Body of pancreas (tissue), 4 donors: ENCODE measurements at places on chromosomes 1 and 21. TPM values are rescaled to one million over a fixed set of nuclear protein-coding genes. Genes with fewer than 3 reads are reported as not detected.

The LY9 gene
- 0.33 TPM for total RNA-seq

DNA sequence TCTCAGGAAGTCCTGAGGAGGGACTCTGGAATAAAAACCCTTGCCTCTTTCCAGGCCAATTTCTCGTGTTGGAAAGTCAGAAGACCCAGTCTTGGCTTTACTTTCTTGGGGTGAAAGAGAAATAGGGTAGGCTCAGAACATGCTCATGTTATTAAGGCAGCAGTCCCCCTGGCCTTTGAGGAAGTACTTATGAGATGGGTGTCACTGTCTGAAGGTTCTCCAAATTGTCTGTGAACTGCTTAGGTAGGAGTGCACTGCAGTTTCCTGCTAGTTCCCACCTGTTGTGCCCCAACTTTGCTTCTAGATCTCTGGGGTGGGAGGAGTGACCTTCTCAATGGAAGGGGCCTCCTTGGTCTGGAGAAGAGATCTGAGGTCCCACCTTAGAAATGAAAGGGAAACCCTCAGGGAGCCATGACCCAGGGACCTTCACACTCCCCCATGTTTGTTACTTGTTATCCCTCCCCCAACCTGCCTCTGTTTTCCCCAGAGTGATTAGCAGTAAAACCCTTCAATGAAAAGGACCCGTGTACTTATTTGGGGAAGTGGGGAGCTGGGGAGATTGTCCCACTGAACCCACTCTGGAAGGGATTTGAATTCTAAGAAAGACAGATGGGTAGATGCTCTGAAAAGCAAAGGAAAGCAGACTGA lies 5.7 kb downstream of the ZNF691 start:
- H3K27ac ChIP-seq, result no peak overlapping the region
- DNase-seq, result no peak
- peaks cover 13% of the 10 kb centered on the region for H3K4me1 ChIP-seq
- H3K36me3 ChIP-seq, result peaks cover 2% of the 10 kb centered on the region

DNA sequence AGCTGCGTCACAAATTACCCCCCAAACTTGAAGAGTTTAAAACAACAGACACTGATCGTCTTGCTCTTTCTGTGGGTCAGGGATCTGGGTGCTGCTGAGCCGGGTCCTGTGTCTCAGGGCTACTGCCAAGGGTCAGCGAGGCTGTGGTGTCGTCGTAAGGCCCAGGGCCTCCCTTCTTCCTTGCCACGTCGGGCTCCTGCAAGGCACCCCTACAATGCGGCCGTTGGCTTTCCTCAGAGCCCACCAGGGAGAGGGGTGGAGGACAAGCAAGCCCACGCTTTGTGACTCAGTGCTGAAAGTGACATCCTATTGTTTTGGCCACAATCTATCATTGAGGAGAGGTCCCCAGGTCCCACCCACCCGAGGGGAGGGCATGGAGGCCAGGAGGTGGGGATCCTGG lies 7.7 kb upstream of the FBLIM1 start:
- no peak overlapping the region for H3K27ac ChIP-seq
- H3K27me3 ChIP-seq, result no peaks in the 10 kb centered on the region
- H3K36me3 ChIP-seq, result no peaks in the 10 kb centered on the region
- peaks cover 10% of the 10 kb centered on the region for H3K4me1 ChIP-seq
- H3K4me3 ChIP-seq, result no peak overlapping the region
- DNase-seq, result no peak

DNA sequence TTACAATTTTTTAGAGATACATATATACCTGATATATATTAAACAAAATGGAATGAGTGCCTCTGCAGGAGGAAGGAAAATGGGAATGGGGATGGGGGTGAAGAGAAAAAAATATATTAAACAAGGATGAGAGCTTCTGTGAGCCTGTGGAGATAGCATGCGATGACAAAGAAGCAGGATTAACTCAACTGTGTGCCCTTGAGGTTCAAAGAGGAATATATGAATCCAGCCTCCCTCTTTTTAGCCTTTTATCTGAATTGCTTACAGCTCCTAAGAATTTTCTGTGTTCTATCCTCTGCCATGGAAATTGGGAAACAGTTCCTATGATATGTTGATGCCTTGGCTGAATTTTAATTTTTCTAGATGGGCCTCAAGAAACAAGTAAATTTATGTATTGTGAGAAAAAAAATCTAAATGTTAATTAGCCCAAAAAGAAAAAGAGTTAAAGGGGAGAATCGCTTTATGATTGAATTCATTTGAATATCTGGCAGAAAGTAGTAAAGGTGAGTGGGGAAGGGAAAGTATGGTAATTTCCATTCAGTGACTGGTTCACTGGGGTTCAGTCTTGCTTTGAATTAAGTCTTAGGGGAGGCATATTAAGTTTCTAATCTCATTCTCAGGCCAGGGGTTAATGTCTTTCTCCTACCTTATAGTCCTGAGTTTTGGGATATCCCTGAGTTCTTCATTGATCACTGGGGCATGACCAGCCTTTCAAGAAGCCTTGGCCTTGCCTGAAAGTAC lies 106.3 kb upstream of the HMCN1 start:
- H3K27me3 ChIP-seq, result no peaks in the 10 kb centered on the region
- no peak overlapping the region for H3K27ac ChIP-seq
- H3K4me1 ChIP-seq, result no peaks in the 10 kb centered on the region
- no peak overlapping the region for H3K4me3 ChIP-seq

DNA sequence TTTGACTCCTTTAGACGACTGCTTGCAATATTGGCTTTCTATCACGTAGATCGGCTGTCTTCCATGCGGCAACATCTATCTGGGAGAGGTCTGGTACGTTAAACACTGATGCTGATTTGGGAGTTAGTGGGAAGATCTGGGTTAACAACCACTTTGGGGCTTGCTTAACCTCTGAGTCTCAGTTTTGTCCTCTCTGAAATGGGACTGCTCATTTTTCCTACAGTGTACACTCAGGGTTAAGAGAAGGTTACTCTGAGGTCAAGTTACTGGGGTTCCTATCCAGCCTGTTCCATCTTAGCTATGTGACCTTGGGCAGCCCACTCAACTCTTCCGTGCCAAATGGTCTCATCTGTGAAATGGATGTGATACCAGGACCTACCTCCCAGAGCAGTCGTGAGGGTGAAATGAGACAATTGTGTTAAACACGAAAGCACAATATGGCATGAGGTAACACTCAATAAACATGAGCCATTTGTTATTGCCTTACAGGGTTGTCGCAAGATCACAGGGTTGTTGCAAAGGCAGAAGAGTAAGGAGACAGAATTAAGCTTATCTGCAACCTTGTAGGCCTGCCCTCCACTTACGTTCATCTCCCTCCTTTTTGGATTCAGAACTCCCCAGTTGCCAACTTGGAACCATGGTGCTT lies 5.6 kb downstream of the ABCA4 start:
- no peak overlapping the region for H3K4me3 ChIP-seq
- H3K36me3 ChIP-seq, result no peaks in the 10 kb centered on the region
- H3K4me1 ChIP-seq, result no peaks in the 10 kb centered on the region
- H3K27me3 ChIP-seq, result no peaks in the 10 kb centered on the region
- H3K27ac ChIP-seq, result no peak overlapping the region

DNA sequence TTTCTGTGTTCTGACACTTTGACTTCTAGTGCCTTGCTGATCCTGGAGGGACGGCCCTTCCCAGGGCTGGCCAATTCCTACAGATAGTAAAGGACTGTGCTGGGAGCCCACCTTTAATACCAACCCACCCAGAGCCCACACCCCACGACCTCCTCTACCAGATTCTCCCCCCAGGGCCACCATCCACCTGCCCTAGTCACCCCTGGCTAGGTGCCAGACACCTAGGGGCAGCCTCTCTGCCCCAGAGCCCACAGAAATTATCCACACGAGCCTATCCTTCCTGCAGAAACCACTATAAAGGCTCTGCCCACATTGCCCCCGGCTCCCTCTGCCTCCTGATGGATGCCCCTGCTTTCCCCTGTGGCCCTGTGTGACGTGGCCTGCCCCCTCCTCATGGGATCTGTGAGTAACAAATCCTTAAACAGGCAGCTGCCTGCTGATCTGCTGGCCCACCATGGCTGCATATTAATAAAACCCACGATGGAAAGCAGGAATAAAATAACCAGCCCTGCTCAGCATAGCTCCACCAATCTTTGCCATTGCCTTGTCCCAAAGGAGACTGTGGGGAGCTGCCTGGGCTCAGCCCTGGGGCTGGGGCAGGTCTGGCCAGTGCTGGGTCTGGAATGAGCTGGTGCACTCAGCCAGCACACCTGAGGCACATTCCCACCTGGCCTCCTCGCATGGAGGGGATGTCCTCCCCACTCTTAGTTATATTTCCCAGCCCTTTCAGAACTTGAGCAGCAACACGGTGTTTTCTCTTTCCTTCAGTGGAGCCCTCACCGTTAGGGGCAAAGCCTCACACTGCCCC lies 488.5 kb downstream of the NPHP4 start:
- H3K4me1 ChIP-seq, result no peaks in the 10 kb centered on the region
- H3K27me3 ChIP-seq, result no peaks in the 10 kb centered on the region
- no peak for DNase-seq
- no peak overlapping the region for H3K27ac ChIP-seq

DNA sequence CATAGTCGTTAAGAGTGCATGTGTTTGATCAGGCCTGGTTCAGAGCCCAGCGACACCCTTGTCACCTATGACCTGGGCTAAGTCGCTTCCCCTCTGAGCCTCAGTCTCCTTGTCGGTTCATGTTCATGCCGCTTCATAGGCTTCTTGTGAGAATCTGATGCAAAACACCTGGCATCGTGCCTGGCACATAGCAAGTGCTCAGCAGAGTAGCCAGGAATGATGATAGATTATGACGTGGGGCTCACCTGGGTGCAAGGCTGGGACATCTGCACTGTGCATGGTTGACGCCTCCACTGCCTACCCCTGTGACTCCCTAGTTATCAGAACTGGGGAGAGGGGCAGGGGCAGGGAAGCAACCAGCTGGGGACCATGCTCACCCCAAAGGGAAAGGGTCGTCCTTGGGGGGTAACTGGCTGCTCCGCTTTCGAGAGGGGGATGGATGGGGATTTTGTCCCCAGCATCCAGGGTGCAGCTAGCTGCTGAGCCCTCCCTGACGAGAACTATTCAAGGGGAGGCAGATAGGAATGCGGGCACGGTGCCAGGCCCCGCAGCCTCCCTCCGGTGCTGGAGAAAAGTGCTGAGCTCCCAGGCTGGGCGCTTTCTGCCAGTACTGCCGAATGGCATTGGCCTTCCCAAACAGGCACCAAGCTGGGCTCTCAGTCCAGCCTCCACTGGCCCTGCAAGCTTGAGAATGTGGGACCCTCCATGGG lies 9.3 kb downstream of the EFHD2 start:
- no peak overlapping the region for H3K4me3 ChIP-seq
- H3K27me3 ChIP-seq, result no peaks in the 10 kb centered on the region
- H3K4me1 ChIP-seq, result peaks cover 92% of the 10 kb centered on the region

DNA sequence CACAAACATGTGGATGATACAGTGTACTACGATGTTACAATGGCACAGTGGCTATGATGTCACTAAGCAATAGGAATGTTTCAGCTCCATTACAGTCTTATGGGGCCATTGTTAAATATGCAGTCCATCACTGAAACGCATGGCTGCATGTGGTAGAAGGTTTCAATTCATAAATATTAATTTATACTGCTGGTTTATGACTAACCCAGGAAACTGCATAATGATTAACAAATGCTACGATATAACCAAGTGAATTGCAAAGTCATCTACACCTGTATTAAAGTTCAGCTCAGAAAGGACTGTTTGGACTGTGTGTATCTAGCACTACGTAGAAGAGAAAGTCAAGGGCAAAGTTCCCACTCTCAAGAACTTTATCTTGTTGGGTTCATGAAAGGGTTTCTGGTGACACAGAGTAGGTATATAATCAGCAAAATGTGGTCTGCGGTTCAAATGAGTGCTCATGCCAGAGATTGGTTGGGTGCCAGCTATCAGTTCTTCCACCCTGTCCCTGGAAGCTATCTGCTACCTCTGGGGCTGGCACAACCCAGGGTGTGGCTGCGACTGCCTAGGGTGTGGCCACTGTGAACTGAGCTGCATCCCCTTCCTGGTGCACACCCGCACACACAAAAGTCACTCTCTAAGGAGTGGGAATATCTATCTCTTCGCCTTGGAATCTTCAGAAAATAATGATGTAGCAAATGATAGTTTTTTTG lies 14.8 kb downstream of the MGST3 start:
- no peak overlapping the region for H3K4me3 ChIP-seq
- no peaks in the 10 kb centered on the region for H3K27me3 ChIP-seq
- peak; percentile 49 for DNase-seq
- no peaks in the 10 kb centered on the region for H3K36me3 ChIP-seq
- H3K27ac ChIP-seq, result peak overlapping the region; percentile 46
